Breast epithelium (tissue), 4 donors: ENCODE measurements at places on chromosomes 4 and X.

- no peak for DNase-seq
- H3K27ac ChIP-seq: no peak overlapping the region
- H3K36me3 ChIP-seq: no peaks in the 10 kb centered on the region
- no peaks in the 10 kb centered on the region for H3K4me1 ChIP-seq
- no peak overlapping the region for H3K4me3 ChIP-seq
- H3K27me3 ChIP-seq: no peaks in the 10 kb centered on the region
Observed at GRCh38 chr4:152021788-152022438, 261.1 kb upstream of the GATB start.

- H3K4me1 ChIP-seq: no peaks in the 10 kb centered on the region
- no peak overlapping the region for H3K27ac ChIP-seq
- DNase-seq: no peak
- H3K27me3 ChIP-seq: peaks cover 9% of the 10 kb centered on the region
Observed at GRCh38 chrX:80812176-80812575, 2.5 kb upstream of the BRWD3 start.

GRCh38 chr4:61590881-61591280, 390.8 kb downstream of the ADGRL3 start:
- H3K36me3 ChIP-seq: no peaks in the 10 kb centered on the region
- no peak for DNase-seq
- H3K4me3 ChIP-seq: no peak overlapping the region
- H3K4me1 ChIP-seq: no peaks in the 10 kb centered on the region
- no peaks in the 10 kb centered on the region for H3K27me3 ChIP-seq
- H3K27ac ChIP-seq: no peak overlapping the region

DNA sequence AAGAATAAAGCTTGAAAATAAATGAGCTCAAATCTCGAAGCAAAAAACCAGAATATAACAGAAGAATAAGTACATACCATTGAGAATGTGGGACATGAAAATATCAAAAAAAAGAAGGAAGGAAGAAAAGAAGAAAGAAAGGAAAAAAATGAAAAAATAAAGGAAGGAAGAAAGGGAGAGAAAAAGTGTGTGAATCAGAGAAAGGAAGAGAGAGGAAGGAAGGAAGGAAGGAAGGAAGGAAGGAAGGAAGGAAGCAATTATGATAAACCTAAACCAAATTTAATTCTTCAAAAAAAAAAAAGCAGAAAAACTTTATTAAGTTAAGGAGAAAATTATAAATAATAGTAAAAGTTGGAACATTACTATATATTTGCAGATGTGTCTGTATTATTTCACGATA, 949.8 kb downstream of the NLGN4X start:
- no peaks in the 10 kb centered on the region for H3K36me3 ChIP-seq
- no peaks in the 10 kb centered on the region for H3K4me1 ChIP-seq
- no peaks in the 10 kb centered on the region for H3K27me3 ChIP-seq
- no peak for DNase-seq
- no peak overlapping the region for H3K27ac ChIP-seq

DNA sequence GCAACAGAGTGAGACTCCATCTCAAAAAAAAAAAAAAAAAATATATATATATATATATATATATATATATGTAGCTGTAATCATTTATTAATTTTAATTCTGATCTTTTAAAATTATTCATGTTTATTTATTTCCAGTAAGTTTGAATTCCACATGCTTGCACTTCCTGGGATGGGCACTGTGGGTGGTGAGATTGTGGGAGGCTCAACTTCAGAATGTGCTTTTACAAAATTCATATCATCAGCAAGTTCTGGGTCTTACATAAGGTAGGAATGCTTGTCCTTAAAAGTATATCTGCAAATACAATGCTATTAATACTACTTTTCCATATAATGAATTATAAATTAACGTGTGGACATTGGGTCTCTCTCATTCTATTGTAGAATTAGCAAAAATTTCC, 156.5 kb downstream of the EMCN start:
- no peaks in the 10 kb centered on the region for H3K36me3 ChIP-seq
- no peaks in the 10 kb centered on the region for H3K4me1 ChIP-seq

- no peak overlapping the region for H3K4me3 ChIP-seq
- no peak for DNase-seq
- H3K36me3 ChIP-seq: no peaks in the 10 kb centered on the region
- H3K27ac ChIP-seq: no peak overlapping the region
- H3K4me1 ChIP-seq: no peaks in the 10 kb centered on the region
- H3K27me3 ChIP-seq: no peaks in the 10 kb centered on the region
Observed at GRCh38 chr4:88533937-88534750, 10.6 kb upstream of the PYURF start.
